CD4-positive, alpha-beta T cell treated with Interleukin-17A for 1 hour (primary cell): ENCODE measurements at places on chromosomes 12 and 14.

GRCh38 chr12:111777345-111778045, 10.8 kb downstream of the ALDH2 start:
- DNase-seq = no peak

GRCh38 chr12:52531566-52532300, 11.5 kb upstream of the KRT5 start:
- DNase-seq = peak; percentile 3

DNA sequence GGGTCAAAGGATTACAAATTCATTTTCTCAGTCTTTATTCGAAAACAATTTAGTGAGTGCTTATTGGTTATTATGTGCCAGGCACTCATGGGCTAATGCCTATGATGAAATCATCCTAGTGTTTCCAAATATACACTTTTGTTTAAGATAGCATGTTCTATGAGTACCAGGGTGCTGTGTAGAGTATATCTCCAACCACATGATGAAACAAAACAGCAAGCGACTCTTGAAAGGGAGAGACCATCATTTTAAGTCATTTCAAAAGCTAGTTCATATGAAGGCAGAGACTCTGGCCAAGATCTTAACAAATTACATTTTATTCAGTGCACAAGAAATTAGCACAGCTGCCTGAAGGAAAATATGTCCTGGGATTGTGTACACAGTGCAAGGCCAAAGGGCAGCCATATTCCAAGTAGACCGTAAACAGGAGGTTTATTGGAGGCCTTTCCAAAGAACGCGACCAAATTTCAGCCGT, 204.2 kb downstream of the EFCAB11 start:
- DNase-seq = no peak

DNA sequence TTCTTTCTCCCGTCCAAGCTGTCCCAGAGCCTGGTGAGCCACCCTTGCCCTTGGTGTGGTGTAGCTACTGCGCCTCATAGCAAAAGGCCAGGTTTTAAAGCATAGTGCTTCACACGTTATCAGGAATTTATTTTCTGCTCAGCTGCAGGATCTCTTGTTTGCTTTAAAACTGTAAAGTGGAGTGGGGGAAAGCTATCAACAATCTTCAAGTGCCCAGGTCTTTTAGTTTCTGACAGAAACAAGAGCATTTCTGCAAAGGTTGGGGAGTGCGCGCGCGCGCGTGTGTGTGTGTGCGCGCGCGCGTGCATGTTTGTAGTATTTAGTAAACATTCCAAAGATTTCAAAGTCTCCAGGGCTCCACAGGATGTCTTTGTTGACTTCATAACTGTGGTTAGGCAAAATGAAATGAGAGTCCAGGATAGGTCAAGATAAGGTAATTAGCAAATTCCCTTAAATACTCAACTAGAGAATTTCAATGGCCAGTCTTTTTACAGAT, 45.5 kb downstream of the EML1 start:
- no peak for DNase-seq

GRCh38 chr12:3542911-3543310, 51.9 kb downstream of the PRMT8 start:
- no peak for DNase-seq

GRCh38 chr12:82942991-82943401, 256.3 kb downstream of the TMTC2 start:
- DNase-seq = no peak

DNA sequence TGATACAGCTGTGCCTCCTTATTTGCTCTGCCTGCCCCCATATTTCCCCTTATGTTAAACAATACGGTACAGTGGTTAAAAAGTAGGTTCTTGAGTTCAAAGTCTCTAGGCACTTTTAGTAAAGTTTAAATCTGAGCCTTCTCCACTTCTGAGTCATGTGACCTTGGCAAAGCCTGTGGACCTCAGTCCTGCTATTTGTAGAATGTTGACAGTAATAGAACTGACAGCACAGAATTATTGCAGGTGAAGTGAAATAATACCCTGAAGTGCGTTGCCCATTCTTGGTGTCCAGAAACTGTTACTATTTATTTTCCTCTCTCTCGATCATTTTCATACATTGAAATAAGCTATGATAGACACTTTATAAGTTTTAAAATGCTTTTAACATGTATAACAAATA, 499.7 kb downstream of the EGLN3 start:
- DNase-seq = no peak

GRCh38 chr12:5429741-5430557, 2.0 kb upstream of the NTF3 start:
- DNase-seq = no peak

GRCh38 chr14:28774764-28775735, 8.5 kb downstream of the FOXG1 start:
- DNase-seq = no peak

DNA sequence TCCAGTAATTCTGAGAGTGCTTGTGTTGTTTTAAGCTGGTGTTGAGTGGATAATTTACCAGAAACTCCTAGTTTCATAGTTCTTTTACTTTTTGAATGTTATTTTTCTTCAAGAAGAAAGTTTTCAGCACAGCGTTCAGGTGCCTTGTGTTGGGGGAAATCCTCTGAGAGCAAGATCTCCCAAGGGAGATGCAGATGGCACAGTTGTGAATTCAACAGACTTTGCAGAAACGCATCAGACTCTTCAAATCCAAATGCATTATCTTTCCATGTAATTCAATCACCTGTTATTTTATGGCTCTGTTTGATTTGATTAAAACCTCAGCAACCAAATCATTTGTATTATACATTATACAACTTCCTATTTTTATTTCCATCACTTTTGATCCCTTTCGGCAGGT, 439.9 kb downstream of the EGLN3 start:
- DNase-seq = no peak
